ENCODE measurements at places on chromosomes 3 and 15.

- DNase-seq = no peak
Measured at GRCh38 chr3:26718315-26718714, 95.7 kb downstream of the LRRC3B start.

GRCh38 chr3:44227632-44228031 lies 14.1 kb upstream of the TOPAZ1 start:
- no peak for DNase-seq

DNA sequence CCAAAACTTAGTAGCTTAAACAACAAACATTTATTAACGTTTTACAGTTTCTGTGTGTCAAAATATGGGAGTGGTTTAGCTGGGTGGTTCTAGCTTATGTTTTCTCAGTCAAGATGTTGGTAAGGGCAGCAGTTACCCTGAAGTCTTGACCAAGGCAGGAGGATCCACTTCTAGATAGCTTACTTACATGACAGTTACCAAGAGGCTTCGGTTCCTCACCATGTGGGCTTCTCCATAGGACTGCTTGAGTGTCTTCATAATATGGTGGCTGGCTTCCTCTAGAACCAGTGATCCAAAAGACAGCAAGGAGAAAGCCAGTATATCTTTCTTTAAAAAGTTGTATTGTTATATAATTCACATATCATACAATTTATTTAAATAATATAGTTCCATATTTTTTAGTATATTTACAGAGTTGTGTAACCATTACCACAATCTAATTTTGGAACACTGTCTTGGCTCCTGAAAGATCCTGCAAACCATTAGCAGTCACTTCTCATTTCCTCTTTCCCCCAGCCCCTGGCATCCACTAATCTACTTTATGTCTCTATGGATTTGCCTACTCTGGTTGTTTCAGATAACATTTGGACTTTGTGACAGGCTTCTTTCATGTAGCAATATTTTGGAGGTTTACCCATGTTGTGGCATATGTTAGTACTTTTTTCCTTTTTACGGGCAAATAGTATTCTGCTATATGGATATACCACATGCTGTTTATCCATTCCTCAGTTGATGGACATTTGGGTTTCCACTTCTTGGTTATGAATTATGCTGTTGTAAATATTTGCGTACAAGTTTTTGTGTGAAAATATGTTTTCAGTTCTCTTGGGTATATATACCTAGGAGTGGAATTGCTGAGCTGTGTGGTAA lies 33.3 kb downstream of the MAPK6 start:
- DNase-seq = no peak

GRCh38 chr3:141386126-141386488 lies 17.8 kb downstream of the ZBTB38 start:
- DNase-seq = no peak

GRCh38 chr3:178982137-178982536 lies 89.5 kb downstream of the ZMAT3 start:
- no peak for DNase-seq

DNA sequence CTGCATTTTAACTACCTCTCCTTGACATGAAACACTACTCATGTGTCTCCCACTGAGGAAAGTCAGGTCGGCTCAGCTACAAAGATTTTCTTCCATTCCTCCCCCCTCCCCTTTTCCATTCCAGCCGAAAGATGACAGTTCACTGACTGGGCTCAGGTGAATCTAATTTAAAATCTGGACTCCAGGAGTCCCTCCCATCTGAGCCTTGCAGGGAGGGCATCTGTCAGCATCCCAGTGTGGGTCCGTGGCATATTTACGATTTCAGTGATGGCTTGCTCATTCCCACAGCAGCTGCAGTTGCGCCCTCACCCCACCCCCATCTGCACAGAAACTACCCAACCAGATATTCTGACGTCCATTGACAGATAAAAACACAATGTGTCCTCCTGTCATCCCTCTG lies 153.7 kb upstream of the ARRDC4 start:
- no peak for DNase-seq

- DNase-seq = no peak
Measured at GRCh38 chr3:150611666-150612065, 8.5 kb downstream of the SELENOT start.

- no peak for DNase-seq
Measured at GRCh38 chr3:141259821-141260629, 28.4 kb downstream of the PXYLP1 start.

DNA sequence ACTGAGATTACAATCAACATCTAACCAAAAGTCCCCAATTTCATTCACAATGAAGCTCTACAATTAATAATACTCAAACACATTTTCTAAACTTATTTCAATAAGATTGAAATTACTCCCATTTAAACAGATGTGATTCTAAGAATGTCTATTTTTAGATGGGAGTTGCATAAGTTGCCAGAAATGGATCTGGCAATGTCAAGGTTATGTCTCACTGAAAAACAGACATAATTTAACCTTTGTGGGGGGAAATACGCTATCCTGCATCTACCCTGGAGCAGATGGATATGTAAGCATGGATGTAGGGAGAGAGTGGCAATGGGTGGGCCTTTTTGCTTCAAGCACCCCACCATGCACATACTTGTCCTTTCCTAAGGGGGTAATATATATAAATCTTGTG lies 6.7 kb upstream of the EIF1B start:
- DNase-seq = no peak

GRCh38 chr3:127964053-127964452 lies 49.0 kb downstream of the KBTBD12 start:
- no peak for DNase-seq

DNA sequence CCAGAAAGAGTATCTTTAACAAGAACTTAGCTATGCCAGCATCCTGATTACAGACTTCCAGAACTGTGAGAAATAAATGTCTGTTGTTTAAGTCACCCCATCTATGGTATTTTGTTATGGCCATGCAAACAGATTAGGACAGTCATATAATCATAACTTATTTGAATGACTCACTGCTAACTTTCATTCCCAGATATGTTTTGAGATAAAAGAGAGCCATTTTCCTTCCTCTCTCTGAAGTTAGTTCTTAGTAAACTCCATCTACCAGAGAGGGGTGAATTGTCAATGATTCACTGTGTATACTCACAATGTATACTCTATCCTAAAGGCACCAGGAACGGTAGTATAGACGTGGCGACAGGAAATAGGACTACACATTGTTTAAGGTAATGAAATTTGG lies 179.4 kb upstream of the DPH6 start:
- DNase-seq = no peak

DNA sequence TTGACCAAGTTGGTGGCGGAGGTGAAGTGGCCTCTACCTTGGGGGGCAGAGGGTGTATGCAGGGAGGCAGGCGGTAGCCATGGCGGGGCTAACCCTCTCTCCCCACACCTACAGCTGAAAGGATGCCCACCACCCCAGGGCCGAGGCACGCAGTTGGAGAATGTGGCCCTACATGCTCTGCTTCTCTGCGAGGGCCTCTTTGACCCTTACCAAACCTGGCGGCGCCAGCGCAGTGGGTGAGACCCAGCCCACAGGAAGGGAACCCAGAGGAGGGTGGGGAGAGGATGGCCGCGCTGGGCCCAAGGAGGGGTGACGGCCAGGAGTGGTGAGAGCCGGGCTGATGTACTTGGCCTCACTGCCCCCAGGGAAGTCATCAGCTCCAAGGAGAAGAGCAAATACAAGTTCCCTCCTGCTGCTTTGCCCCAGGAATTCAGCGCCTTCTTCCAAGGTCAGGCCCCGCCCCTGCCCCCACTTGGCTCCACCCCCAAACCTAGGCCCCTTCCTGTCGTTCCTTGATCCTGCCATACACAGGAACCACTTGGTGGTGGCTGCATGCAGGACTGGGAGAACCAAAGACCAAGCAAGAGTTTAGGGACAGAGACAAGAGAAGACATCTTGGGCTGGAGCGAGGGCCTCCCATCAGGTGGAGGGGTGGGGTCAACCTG lies 9.8 kb downstream of the NBEAL2 start:
- DNase-seq = no peak

- no peak for DNase-seq
Measured at GRCh38 chr15:39680868-39681267, 100.0 kb downstream of the THBS1 start.

GRCh38 chr15:92409006-92409405 lies 15.3 kb downstream of the ST8SIA2 start:
- no peak for DNase-seq

DNA sequence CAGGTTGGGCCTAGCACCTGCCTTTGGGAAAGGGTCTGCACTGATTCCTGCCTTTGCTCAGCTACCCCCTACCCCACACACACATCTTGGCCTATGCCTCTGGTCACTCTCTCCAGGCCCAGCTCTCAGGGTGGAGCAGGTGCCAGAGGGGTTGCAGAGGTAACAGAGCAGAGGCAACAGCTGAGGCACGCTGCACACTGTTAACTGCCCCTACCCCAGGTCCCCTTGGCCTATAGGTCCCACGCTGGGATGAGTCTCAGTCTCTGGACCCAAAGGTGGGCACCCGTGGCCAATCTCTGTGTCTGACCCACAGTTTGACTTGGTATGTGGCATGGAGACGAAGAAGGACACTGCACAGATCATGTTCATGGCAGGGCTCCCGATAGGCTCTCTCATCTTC lies 24.8 kb downstream of the SLC22A14 start:
- DNase-seq = no peak

GRCh38 chr3:197561926-197562325 lies 6.2 kb upstream of the BDH1 start:
- DNase-seq = no peak

DNA sequence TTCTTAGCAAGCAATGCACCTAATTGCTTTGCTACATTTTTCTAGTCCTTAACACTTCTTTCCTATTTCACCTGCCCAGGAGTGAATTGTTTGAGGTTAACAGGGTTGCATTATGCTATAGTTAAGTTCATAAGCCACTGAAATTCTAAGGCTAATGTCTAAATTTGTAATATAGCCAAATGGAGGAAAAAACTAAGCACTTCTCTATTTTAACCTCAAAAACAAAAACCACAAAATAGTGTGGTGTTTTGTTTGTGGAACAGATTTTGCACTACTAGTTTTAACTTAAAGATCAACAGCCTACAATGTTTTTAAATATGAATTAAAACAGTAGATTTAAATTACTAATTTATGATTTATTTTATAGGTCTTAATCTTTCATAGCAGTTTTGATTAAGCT lies 5.5 kb downstream of the ATOSA start:
- DNase-seq = no peak
